Stomach (tissue), 19 donors: ENCODE measurements at places on chromosomes 1 and 21. TPM values are rescaled to one million over a fixed set of nuclear protein-coding genes. Genes with fewer than 3 reads are reported as not detected.
A peak's percentile ranks its signal among the peaks of the same experiment; 100 is the strongest.

GRCh38 chr1:1206966-1207531 lies 657 bp upstream of the TNFRSF18 start:
- H3K4me3 ChIP-seq: no peak overlapping the region
- H3K36me3 ChIP-seq: no peaks in the 10 kb centered on the region
- no peak overlapping the region for H3K27ac ChIP-seq
- DNase-seq: no peak

DNA sequence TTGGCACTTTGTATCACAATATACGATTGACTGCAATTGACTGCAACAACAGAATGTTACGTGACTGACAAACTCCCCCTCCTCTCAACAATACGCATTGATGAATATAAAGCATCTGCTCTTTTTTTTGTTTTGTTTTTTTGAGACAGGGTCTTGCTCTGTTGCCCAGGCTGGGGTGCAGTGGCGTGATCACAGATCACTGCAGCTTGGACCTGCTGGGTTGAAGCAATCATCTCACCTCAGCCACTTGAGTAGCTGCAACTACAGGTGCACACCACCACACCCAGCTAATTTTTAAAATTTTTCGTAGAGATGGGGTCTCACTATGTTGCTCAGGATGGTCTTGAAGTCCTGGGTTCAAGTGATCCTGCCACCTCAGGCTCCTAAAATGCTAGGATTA lies 21.3 kb upstream of the CEP85 start:
- no peak for DNase-seq
- no peak overlapping the region for H3K27ac ChIP-seq
- no peak overlapping the region for H3K4me3 ChIP-seq
- no peaks in the 10 kb centered on the region for H3K36me3 ChIP-seq
- H3K27me3 ChIP-seq: no peaks in the 10 kb centered on the region

DNA sequence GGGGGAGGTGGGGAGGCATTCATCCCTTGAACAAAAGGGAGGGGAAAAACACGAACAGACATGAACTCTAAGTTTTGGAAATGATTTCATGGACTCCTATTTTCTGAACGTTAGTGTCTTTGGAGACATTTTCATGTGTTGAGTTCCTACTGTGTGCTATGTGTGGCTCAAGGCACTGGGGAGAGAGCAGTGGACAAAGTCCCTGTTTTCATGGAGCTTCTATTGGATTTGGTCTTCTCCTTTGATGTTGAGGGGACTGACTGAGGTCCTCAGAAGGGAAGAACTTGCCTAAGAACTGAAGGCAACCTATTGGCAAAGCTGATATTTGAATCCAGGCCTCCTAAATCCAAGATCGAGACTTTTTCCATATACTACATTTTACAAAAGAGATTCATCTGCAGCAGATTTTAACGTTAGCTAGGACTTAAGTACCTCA lies 30.4 kb downstream of the JUN start:
- no peaks in the 10 kb centered on the region for H3K27me3 ChIP-seq
- H3K36me3 ChIP-seq: no peaks in the 10 kb centered on the region
- peak overlapping the region; percentile 63 for H3K27ac ChIP-seq
- DNase-seq: no peak
- H3K4me1 ChIP-seq: peaks cover 18% of the 10 kb centered on the region
- H3K4me3 ChIP-seq: no peak overlapping the region

- H3K27me3 ChIP-seq: no peaks in the 10 kb centered on the region
- H3K27ac ChIP-seq: peak overlapping the region; percentile 32
- no peak overlapping the region for H3K4me3 ChIP-seq
- DNase-seq: no peak
Observed at GRCh38 chr1:94265011-94265422, 27.6 kb upstream of the ARHGAP29 start.

DNA sequence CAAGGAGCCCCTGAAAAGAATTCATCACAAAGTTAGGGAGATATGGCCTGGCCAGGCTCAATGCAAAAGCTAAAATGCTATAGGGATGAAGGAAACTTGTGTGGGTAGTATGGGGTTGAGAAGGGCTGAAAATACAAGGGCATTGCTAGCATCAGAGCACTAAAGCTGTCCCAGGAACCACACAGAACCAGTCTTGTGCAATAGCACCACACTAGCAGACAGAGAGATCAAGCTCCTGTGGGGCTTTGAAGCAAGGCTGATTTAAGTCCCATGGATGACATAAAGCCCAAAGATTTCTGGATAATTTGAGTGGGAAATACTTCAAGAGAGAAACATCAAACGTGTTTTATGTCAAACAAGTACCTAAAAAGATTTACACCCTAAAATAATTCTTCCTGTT lies 97.1 kb downstream of the VAV3 start:
- no peaks in the 10 kb centered on the region for H3K27me3 ChIP-seq
- no peak overlapping the region for H3K4me3 ChIP-seq
- no peaks in the 10 kb centered on the region for H3K36me3 ChIP-seq
- no peak overlapping the region for H3K27ac ChIP-seq

DNA sequence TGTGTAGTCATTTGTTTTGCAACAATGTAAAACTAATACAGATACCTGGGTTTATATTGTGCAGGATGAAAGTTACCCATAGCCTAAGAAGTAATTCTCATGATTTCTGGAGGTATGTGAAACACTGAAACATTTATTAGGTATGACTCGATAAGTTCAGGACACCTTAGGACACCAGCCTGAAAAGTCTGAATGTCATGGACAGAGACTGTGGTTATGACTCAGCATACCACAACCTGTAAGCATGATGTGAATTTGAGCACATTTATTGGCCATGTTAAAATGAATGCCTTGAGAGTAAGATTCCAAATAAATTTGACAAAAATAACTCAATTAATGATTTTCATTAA lies 1471.7 kb upstream of the B3GALT2 start:
- DNase-seq: no peak
- no peaks in the 10 kb centered on the region for H3K27me3 ChIP-seq

- no peaks in the 10 kb centered on the region for H3K36me3 ChIP-seq
- H3K27me3 ChIP-seq: no peaks in the 10 kb centered on the region
- H3K27ac ChIP-seq: no peak overlapping the region
- H3K4me3 ChIP-seq: no peak overlapping the region
- DNase-seq: no peak
- peaks cover 9% of the 10 kb centered on the region for H3K4me1 ChIP-seq
Observed at GRCh38 chr1:28933277-28933676, 18.9 kb downstream of the EPB41 start.

DNA sequence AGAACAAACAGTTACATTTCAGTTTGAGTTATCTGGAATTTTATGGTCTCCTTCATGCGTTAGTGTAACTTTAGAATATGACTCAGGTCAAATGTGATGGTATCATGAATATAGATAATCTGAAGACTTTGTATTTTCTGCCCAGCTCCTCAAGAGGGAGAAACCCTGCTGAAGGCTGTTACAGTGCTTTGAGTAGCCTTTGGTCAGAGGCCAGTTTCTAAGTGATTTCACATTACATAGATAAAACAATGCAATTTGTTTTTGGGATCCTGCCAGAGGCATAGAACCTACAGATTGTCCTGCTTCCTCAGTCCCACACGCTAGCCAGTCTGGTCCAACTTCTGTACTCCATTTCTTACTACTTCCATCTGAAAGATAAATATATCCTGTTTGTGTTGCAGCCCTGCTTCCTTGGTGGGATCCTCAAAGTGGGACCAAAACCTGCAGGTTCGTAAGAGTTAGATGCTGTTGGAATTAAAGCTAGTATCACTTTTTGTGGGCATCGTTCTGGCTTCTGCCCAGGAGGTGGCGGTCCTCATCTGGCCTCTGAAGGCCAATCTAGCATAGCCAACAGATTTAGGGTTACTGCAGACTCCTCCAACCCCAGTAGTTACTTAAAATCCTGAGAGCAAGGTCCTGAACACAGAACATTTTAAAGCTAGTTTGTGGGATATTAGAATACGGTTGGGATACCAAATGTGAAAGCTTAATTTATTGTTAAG lies 645.8 kb upstream of the USP24 start:
- H3K27ac ChIP-seq: no peak overlapping the region
- DNase-seq: no peak
- H3K36me3 ChIP-seq: no peaks in the 10 kb centered on the region

GRCh38 chr1:17874231-17874630 lies 119.1 kb downstream of the ACTL8 start:
- peaks cover 9% of the 10 kb centered on the region for H3K4me1 ChIP-seq
- no peak overlapping the region for H3K4me3 ChIP-seq
- no peaks in the 10 kb centered on the region for H3K27me3 ChIP-seq
- DNase-seq: no peak

GRCh38 chr21:20311234-20311787 lies 686.9 kb upstream of the NCAM2 start:
- DNase-seq: no peak
- H3K27ac ChIP-seq: no peak overlapping the region
- H3K36me3 ChIP-seq: no peaks in the 10 kb centered on the region
- no peaks in the 10 kb centered on the region for H3K27me3 ChIP-seq
- H3K4me3 ChIP-seq: no peak overlapping the region
- no peaks in the 10 kb centered on the region for H3K4me1 ChIP-seq

- peaks cover 90% of the 10 kb centered on the region for H3K36me3 ChIP-seq
- no peaks in the 10 kb centered on the region for H3K27me3 ChIP-seq
- no peak overlapping the region for H3K4me3 ChIP-seq
- no peak overlapping the region for H3K27ac ChIP-seq
- H3K4me1 ChIP-seq: peaks cover 7% of the 10 kb centered on the region
Observed at GRCh38 chr21:33247599-33247998, 17.9 kb downstream of the IFNAR2 start.

DNA sequence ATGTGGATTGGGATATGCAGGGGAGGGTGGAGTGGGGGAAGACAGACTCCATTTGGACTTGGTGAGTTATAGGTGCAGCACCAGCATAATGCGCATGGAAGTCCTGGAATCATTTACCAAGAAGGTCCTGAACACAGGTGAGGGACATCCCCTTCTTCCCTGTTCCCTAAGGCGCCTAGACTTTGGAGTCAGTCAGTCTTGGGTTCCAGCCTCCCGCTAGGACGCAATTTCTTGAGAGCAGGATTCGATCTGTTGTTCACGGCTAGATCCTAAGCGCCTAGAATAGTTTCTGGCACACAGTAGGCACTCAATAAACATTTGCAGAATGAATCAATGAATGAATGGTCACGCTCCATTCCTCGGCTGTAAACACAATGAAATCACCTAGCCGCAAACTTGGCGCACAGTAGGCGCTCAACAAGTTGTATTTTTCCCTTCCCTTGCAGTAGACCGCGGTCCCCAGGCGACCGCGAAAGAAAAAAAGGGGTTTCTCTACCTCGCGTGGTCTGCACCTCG lies 1.0 kb upstream of the AK4 start:
- peak overlapping the region; percentile 71 for H3K4me3 ChIP-seq
- H3K27me3 ChIP-seq: peaks cover 32% of the 10 kb centered on the region
- H3K36me3 ChIP-seq: no peaks in the 10 kb centered on the region
- H3K4me1 ChIP-seq: peaks cover 7% of the 10 kb centered on the region

DNA sequence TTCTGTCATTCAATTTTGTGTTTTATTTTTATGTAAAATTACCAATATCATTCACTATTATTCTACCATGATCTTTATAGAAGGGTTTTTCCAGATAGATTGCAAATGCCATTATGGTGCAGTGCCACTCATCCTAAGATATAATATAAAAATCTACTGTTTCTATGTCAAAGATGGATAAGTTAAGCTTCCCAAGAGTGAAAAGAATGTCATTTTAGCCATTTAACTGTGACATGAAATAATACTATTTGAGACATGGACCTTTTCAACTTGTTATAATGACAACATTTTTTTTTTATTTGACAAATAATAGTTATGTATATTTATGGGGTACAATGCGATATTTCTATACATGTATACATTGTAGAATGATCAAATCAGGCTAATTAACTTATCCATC lies 224.3 kb downstream of the RPS6KC1 start:
- H3K4me1 ChIP-seq: no peaks in the 10 kb centered on the region
- H3K4me3 ChIP-seq: no peak overlapping the region
- DNase-seq: no peak
- no peaks in the 10 kb centered on the region for H3K36me3 ChIP-seq

DNA sequence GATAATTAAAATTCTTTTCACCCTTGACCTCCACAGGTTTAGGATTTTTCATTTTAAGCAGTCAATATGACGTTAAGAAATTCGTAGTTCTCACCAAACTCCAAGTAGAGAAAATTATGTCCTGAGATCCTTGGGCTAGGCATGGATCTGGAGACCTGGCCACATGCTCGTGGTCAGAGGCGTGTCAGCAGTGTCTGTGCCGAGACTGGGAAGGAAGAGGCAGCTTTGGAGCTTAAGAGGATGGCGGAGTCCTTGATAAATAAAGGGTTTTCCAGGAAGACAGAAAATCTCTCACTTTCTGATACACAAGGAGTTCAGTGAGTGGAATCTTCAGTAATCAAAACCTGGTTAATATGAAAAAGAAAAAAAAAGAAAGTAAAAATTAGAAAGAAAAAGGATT lies 17.0 kb downstream of the RHOU start:
- no peaks in the 10 kb centered on the region for H3K36me3 ChIP-seq
- H3K27me3 ChIP-seq: no peaks in the 10 kb centered on the region
- no peak overlapping the region for H3K27ac ChIP-seq
- no peaks in the 10 kb centered on the region for H3K4me1 ChIP-seq
- H3K4me3 ChIP-seq: no peak overlapping the region
- DNase-seq: no peak

- H3K27ac ChIP-seq: no peak overlapping the region
- no peaks in the 10 kb centered on the region for H3K4me1 ChIP-seq
- no peaks in the 10 kb centered on the region for H3K36me3 ChIP-seq
- DNase-seq: no peak
Observed at GRCh38 chr1:240646571-240647240, 34.8 kb upstream of the GREM2 start.

The GPX7 gene
- 30.7 TPM for total RNA-seq

The NT5C1A gene
- total RNA-seq: 0.92 TPM

The KRTAP22-1 gene
- not detected for total RNA-seq

The E2F2 gene
- total RNA-seq: 4.8 TPM

The CHI3L2 gene
- total RNA-seq: not detected

The RERE gene
- 83.6 TPM for total RNA-seq

The SPAG17 gene
- not detected for total RNA-seq

The FALEC gene
- not detected for total RNA-seq
